ENCODE measurements at places on chromosomes 1 and 21.
A peak's percentile ranks its signal among the peaks of the same experiment; 100 is the strongest.

DNA sequence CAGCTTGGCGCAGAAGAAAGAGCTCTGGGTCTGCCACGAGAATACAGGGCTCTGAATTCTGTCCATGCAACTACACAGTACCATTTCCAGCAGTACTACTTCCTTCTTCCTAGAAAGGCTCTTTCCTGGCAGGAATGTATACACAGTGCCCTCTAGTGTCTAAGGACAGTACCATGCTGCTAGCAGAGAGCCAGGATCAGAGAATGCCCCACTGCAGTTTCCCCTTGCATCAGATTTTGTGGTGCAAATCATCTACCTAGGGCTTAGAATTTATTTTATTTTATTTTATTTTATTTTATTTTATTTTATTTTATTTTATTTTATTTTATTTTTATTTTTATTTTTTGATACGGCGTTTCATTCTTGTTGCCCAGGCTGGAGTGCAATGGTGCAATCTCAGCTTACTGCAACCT is 50.8 kb downstream of the PAX7 start:
- DNase-seq: peak; percentile 66

DNA sequence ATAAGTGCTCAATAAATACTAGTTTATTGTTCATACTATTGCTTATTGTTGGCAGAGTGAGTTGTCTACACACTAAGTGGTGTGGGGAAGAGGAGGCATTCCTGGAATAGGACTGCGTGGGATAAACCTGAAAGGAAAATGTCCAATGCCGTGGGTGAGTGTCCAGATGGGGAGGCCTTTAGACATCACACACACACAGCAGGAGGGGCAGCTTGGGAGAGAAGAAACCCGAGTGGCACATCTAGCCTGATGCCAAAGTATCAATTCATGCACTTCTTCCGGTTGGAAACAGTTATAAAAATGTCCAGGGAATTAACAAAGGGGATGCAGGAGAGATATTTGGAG is 27.3 kb downstream of the CCN1 start:
- DNase-seq: no peak

DNA sequence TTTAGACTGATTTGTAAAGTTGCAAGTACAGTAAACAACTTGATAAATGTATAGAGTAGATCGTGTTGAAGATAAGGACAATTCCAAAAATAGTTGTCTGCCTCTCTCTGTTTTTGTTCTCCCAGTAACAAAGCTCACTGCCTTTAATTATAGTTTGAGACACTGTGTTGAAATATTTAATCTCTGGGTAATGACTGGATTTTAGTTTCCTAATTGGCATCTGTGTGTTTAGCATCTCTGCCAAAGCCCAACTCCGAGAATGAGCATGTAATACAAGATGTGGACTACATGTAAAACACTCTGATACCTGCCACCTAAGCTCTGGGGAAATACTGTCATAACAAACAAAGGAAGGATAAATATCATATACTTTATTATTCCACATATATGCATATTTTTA is 27.7 kb upstream of the SDE2 start:
- DNase-seq: no peak

DNA sequence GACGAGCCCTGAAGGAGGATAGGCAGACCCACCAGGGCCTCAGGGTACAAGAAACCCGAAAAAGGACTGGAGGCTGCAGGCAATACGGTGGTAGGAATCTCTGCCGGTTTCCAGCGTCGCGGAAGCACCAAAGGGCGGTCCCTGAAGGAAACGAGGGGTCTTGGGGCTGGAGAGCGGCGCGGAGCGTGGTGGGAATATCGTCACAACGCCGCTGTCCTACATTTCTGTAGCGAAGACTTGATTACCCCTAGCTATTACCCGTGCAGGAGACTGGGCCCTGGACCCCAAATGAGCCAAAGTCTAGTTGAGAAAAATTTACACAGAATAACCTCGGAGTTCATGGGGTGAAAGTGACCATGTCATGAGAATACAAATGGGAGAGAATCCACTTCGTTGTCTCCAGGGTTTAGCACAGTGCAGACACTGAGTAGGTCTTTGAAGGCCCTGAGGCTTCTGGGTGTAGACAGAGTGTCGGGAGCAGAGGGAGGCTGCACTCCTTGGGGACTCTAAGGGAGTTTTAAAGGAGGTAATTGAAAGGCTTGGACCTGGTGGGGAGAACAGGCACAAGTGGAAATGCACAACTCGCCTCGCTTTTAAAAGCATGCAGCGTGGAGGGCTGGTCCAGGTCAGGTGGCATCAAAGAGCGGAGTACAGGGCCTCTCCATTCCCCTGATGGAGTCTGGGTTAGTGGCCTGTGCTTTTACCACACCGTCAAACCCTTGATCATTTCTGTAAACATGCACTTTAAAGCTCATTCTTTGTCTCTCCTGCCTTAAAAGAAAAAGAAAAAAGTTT is 1.5 kb downstream of the ATP1A1 start:
- DNase-seq: no peak

GRCh38 chr1:15736038-15736891 is at the start of gene SLC25A34:
Gene SLC25A34 (plus strand): TSS chr1:15736258. CDS start chr1:15736486, 228 bp downstream.
- peak; percentile 87 for DNase-seq

DNA sequence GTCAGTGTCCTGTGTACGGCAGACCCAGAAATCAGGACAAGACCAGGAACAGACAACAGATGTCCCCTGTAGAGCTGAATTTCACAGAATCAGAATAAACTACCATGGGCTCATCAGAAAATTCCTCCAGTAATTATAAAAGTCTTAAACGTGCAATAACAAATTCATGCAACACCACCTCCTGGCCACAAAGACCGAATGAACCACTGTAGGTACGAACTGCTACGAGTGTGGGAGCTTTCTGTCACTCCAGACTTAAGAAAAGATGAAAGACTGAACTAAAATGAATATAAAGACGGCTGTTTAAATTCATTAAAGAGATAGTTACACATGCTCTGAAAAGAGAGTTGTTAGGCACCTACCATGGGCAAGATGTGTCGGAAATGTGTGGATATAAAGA is 333.5 kb downstream of the RRAGC start:
- no peak for DNase-seq

DNA sequence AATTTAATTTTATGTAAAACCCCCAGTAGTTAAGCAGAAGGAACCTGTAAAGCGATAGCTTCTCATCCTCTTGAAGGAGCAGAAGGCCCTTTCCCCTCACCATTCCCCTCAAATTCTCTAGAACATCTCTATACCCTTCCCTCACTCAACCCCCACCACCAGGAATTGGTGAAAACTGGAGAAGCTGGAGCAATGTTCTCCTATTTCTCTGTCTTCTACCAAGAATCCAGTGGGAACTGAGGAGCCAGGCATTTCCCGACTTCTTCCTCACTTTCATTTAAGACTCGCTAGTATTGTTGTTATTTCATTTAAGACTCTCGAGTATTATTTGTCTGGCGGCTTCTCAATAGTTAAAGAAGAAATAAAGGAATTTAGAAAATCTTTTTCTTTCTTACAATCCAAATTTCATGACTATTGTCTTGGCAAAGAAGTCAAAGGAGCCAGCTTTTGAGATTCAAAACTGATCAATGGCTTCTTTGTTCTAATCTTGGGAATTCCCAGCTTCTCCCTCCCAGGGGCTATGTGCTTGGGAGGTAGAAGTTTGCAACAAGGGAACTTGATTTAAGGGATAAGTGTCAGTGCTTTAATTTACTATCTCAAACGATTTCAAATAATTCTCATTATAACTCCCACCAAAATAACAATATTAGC is 253.3 kb upstream of the ADGRL2 start:
- no peak for DNase-seq

GRCh38 chr1:88695781-88696180 is 11.7 kb downstream of the PKN2 start:
- no peak for DNase-seq

- no peak for DNase-seq
Observed at GRCh38 chr21:34606051-34606450, 8.9 kb downstream of the RCAN1 start.

DNA sequence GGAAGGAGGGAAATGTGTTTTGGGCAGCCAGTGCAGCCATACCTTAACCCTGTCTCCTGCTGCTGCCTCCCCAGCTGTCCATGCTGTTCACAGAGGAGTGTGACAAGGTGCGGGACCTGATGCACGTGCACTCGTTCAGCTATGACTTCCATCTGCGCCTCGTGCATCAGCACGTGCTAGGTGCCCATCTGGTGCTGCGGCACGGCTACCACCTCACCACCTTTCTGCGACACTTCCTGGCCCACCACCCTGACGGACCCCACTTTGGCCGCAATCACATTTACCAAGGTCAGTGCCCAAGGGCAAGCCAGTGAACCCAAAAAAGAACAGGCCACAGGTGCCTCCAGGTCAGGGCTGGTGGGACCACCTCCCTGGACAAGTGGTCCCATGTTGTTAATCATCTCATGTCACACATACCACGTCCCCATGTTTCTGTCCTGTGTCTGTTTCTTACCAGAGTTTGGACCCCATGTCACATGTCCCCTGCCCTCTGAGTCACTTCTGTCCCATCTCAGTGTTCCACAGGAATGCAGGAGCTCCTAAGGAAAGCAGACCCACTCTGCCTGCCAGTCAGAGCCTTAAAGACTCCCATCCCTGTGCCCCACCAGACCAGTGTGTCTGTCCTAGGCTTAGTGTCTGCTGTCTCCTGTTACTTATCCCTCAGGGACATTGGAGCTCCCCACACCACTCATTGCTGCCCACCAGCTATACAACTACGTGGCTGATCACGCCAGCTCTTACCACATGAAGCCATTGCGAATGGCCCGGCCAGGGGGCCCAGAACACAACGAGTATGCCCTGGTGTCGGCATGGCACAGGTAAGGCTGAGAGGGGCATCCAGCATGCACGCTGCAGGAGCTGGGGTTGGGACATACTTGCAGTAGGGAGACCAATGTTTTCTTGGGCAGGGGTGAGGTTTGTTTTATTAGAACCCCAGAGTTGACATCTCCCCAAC is 6.6 kb downstream of the HYI start:
- DNase-seq: no peak

DNA sequence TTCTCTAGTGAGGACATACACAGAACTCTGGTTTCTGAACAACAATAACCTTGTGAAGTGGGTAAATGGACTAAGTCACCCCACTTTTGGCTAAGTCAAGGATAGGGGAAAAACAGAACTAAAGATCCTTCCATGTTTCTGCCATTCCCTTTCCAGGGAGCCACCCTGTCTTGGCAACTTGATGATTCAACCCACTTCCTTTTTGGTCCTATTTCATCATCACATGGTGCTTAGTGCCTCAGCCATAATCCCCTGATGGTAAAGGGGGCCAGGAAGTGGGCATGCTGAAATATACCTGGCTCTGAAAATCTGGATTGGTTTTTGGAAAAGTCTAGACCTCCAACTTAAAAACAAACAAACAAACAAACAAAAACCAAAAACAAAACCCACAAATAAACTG is 206.4 kb upstream of the FOXD3 start:
- no peak for DNase-seq

Data from SHP77 (cell line).